Stimulated activated CD8-positive, alpha-beta memory T cell treated with anti-CD3 and anti-CD28 coated beads, Interleukin-12 subunit alpha, Interleukin-12 subunit beta, amount 100 ng/mL, for 4 hours (primary cell): ENCODE measurements at places on chromosomes 4 and X.

DNA sequence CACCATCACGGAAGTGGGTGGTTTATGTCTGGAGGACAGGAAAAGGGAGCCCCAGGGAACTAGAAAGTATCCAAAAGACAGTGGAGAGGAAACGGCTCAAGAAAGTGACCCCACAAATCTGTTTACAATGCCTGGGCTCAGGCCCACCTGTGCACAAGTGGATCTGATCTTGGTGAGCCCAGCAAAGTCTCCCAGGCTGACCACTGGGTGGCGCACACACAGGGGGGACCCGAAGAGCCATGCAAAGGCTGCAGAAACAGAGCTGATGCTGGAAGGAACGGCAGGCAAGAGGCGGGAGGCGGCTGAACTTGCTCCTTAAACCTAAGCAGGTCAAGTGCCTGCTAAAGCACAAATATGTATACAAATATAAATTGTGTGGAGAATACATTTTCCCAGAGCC, 9.6 kb downstream of the HAUS7 start:
- DNase-seq = no peak

DNA sequence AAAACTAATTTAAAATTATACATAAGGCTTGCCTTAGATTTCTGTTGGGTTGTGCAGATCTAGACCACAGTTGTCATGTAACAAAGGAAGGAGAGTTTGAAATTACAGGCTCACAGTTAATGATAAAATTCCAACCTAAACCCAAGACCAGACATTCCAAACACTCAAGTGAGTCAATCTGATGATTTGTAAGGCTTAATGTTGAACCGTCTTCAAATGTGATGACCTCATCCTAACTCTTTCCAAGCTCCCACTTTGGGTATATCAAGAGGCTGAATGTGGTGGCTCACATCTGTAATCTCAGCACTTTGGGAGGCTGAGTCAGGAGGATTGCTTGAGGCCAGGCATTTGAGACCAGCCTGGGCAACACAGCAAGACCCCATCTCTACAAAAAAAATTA, 149.2 kb downstream of the TBL1X start:
- no peak for DNase-seq

- no peak for DNase-seq
Observed at GRCh38 chr4:138958519-138958918, 57.1 kb upstream of the NOCT start.

DNA sequence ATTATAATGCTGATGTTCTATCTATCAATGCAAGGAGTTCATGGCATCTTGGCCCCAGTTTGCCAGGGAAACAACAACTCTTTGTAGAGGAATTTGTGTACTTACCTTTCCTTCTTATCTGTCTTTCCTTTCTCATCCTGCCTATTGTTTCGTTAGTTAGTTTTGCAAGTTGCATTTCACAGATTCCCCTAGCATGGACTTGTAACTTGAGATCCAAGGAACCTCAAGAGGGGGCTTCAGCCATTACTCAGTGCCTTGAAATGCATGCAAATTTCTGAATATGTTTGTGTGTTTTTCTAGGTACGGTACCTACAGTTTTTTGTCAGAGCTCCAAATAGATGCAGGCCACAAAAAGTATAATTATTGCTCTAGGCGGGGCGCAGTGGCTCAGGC, 203.6 kb downstream of the LDB2 start:
- DNase-seq = no peak

- DNase-seq = no peak
Observed at GRCh38 chr4:133152330-133152821, 3.3 kb downstream of the PCDH10 start.

DNA sequence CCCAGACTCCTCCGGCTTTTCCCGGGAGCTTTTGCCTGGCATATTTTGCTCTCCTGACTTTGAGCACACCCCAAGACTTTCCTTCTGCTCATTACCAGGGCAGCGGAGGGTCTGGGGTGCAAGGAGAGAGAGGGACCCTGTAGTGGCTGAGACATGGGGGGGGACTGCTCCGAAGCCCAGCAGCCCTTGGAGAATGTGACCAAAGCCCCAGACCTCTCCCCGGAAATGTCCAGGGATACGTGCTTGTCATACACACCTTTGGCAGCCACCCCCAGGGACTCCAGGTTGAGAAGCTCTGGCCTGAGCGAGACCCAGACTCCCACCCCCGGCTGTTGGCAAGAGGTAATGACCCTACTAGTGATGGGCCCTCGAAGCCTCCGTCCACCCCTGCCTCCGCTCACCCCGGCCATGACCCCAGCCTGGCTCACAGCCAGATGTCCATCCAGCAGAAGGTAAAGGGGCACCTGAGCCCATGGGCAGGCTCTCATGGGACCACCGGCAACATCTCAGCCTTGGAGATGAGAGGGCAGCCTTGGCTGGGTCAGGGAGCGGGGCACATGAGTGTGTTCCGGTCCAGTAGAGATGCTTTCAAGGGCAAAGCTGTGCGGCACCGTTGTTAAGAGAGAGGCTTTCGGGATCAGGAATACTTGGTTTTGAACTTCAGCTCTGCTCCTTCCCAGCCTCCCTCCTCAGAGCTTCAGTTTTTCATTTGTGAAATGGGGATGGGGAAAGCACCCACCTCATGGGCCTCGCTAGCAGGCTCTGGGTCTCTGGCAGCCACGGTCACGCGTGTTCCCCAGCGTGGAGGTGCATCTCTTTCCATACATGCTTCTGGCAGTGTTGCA, 2.0 kb downstream of the PSAPL1 start:
- no peak for DNase-seq

GRCh38 chrX:132833373-132833772, 125.1 kb downstream of the HS6ST2 start:
- no peak for DNase-seq

- DNase-seq = no peak
Observed at GRCh38 chr4:153013202-153013977, 77.3 kb downstream of the FHDC1 start.

DNA sequence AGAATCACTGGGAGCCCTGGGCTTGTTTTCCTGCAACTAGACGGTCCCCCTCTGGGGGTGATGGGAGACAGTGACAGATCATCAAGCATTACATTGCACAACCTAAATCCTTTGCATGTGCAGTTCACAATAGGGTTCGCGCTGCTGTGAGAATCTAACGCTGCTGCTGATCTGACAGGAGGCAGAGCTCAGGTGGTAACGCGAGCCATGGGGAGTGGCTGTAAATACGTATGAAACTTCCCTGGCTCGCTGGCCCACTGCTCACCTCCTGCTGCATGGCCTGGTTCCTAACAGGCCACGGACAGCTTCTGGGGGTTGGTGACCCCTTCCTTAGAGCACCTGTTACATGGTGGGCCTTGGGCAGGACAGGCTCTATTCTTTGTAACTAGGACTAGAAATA, 10.4 kb downstream of the PAQR3 start:
- no peak for DNase-seq

DNA sequence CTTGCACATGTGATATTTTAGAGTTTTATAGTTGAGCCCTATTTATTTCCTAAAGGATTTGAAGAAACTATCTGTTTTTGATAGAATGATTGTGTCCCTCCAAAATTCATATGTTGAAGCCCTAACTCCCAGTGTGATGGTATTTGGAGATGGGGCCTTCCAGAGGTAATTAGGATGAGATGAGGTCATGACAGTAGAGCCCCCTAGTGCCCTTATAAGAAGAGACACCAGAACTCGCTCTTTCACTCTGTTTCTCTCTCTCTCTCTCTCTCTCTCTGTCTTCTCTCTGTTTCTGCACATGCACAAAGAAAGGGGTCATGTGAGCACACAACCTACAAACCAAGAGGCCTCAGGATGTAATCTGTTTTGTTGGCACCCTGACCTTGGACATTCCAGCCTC, 921.9 kb upstream of the DIAPH2 start:
- DNase-seq = no peak

GRCh38 chr4:153485860-153486259, 19.7 kb downstream of the TMEM131L start:
- DNase-seq = no peak

DNA sequence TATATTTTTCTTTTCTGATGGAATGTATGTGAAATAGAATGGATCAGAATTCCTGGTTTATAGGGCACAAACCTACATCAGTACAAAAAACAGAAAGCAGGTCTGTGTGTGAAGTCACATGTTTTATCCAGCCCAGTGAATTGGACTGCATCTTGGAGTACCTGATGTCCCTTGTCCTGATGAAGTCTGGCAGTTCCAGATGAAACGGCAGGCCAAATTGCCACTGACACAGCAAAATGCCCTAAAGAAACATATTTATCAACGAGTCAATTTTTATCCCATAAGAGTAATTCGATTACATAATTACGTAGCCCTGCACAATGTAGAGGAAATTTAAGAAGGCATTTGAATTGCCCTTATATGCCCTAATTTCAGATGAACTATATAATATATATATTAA, 37.8 kb upstream of the ATP6AP2 start:
- no peak for DNase-seq

- DNase-seq = no peak
Observed at GRCh38 chr4:112897543-112897942, 151.9 kb upstream of the ANK2 start.

DNA sequence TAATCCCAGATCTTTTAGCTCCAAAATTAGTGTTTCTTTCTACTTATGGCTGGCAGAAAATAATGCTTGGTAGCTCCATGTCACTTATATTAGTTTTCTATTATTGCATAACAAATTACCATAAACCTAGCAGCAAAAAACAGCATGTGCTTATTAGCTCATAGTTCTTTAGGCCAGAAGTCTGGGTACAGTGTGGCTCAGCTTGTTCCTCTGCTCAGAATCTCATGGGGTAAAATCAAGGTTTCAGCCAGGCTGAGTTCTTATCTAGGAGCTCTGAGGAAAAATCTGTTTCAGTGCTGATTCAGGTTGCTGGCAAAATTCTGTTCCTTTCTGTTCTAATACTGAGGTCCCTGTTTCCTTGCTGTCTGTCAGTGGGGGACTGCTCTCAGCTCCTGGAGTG, 101.1 kb downstream of the CT47B1 start:
- DNase-seq = no peak

GRCh38 chr4:72391281-72391680, 177.7 kb downstream of the ADAMTS3 start:
- no peak for DNase-seq

DNA sequence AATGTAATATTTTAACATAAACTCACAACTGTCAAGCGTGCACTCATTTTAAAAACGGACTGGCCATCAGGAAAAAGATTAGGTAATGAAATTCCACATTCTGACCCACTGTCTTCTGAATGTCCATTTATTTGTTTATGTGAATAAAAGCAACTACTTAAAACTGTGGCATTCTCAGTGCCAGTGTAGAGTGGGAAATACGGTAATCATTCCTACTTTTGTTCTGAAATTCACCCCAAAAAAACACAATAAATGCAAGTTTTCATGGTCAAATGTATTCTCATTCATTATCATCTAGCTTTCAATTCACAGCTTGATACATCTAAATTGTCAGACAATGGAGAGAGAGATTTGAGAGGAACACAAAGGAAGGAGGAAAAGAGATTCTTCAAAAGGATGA, 260.9 kb downstream of the DCHS2 start:
- DNase-seq = no peak

GRCh38 chrX:13511944-13512330, 57.5 kb upstream of the EGFL6 start:
- DNase-seq = no peak

DNA sequence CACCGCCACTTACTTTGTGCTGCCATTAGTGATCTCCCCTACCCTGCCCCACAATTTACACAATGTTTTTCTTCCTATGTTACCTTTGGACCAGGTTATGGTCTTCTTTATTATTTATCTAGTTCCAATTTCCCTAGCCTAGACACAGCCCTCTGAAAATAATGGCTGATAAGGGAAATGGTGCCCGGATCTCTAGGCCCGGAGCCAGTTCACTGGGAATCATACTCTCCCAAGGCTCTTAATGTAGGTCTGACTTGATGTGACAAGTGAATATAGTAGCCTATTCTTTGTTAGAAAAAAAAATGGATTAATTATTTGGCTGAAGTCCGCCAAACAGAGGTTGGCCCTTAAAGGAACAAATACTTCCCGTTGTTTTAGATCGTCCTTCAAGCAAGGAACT, 208.0 kb downstream of the RELL1 start:
- DNase-seq = no peak

DNA sequence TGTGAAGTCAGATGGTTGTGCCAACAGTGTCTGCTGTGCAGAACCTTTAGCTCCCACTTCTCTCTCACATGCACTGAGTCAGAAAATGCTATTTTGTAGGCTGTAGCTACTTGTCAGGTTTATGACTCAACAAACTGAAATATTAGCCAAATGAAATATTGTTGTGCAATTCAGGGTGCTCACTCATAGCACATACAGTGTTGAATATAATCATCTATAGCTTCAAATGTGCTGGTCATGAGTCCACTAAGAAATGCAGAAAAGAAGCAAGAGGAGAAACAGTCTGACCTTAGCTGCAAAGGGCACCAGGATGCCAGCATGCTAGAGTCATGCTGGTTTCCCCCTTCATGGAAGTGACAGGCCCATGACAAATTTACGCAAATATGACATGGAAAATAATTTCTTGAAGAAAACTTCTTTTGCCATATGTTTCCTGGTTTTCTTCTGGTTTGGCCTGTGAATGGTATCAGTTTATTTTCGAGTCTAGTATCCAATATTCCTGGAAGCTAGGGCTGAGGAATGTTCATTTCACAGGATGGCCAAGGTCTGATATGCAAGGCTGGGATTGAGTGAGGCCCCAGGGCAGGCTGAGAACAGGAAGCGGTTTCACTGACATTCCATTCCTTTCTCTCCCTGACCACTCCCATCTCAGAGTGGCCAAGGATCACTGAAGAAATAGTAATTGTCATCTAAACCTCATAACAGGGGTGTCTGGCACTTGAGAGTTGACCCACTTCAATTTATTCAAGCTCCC, 10.3 kb upstream of the CXCL2 start:
- DNase-seq = no peak

GRCh38 chrX:55638933-55639332, 15.7 kb downstream of the FOXR2 start:
- DNase-seq = no peak

GRCh38 chr4:42637867-42638266, 19.0 kb downstream of the ATP8A1 start:
- DNase-seq = no peak

- DNase-seq = no peak
Observed at GRCh38 chr4:175947117-175947722, 118.4 kb upstream of the WDR17 start.

DNA sequence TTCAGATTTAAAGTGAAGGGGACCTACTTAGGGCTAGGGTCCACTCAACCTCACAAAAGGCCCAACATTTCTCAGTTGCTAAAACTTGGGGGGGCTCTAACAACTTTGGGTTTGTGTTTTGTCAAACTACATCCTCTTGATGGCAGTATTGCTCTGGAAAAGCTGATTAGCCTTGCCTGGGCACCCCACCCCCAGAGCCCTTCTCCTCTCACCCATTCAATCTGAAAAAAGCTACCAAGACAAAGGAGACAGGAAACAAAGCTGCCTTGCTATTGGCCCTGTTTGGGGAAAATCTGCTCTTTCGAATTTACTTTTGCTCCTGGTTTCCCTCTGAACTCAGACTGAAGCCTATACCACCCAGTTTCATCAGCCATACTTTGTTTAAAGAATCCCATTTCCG, 195.2 kb upstream of the STK26 start:
- DNase-seq = no peak

GRCh38 chrX:38409289-38409688, 56.9 kb downstream of the OTC start:
- no peak for DNase-seq

- DNase-seq = no peak
Observed at GRCh38 chr4:22921936-22922335, 229.2 kb downstream of the GBA3 start.
